ENCODE measurements at places on chromosomes 6 and 20. TPM values are rescaled to one million over a fixed set of nuclear protein-coding genes. Genes with fewer than 3 reads are reported as not detected.
A peak's percentile ranks its signal among the peaks of the same experiment; 100 is the strongest.

DNA sequence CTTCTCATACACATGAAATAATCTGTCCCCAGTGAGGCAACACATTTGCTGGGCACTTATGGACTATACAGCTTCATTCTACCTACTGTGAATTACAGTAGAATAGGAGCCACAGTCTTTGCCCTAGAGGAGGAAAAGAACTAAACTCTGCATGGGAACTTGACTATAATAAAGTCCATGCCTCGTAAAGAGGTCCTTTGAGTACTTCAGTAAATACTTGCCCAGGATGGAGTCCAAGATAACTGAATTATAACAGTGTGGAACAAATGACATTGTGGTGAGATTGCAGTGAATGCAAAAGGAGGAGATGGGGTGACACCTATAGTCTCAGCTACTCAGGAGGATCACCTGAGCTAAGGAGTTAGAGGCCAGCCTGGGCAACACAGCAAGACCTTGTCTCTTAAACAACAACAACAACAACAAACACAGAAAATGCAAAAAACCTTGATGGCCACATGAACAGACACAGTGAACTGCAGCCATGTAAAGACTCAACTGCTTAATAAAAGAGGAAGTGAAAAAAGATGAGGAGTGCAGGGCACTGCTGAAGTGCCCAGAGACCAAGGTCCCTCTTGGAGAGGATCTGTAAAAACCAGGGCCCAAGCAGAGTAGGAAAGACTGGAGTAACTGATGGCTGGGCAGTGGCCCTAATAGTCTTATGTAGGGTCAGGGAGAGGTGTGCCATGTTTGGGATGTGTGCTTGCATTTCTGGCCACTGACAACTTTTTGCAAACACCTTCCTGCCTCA lies 3.7 kb downstream of the MRPS18A start:
- DNase-seq = no peak

DNA sequence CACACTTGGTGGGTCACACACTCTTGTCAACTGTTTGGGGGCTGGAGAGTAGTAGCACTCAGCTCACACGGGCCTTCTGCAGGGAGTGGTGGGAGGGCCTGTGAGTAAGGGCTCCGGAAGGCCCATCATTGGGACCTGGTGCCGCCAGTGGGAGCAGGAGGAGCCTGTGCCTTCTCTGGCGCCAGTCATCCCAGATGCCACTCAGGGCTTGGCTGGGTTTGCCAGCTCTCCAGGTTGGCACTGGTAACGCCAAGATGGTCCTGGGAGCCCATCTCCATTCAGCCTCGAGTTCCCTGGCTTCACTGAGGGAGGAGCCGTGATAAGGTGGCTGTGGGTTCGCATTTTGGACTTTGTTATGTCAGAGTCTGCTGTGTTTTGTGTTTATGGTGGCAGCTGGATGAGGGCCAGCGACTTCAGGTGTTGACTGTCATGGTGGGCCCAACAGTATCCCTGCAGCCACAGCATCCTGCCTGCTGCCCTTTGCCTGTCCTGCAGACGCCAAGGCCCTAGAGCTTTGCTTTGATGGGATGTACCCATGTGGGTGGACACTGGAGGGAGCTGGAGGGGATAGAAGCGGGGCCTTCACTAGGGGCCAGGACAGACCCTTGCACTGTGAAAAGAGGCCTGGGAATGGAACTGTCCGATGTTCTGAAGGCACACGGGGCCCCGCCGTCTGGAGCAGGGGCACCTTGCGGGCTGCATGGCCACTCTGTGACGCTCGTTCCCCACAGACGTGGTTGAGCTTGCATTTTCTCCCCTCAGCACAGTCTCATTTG lies 13.3 kb upstream of the DNAJC5 start:
- no peak for DNase-seq

Gene SCRT2
- total RNA-seq = not detected

Gene OARD1
- total RNA-seq = 19.5 TPM

GRCh38 chr6:169692516-169692915 lies 9.3 kb downstream of the WDR27 start:
- no peak for DNase-seq

GRCh38 chr20:60453388-60454246 lies 495.4 kb downstream of the CDH26 start:
- DNase-seq = no peak

Gene PRDM1
- 5.3 TPM for total RNA-seq

- DNase-seq = peak; percentile 76
These were observed 55.4 kb downstream of the MRPL14 start for GRCh38 chr6:44071670-44072451.

DNA sequence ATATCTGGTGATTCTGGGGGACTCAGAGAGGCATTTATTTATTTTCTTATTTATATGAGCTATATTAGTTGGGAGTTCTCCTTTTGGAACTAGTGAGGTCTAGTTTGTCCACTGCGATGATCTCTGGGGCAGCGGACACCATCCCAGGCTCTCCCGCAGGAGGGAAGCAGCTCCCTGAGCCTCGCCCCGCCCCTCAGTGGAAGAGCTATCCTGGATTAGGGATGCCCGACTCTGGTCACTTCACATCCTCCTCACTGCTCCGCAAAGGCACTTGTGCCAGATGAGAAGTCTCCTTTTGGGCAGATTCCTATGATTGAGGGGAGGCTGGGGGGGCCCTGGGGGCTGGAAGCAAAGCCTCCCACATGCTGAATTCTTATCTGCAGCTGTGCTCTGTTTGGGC lies 3.6 kb upstream of the MAS1 start:
- DNase-seq = no peak

Gene LY6G5C
- total RNA-seq = not detected

GRCh38 chr20:1822564-1823449 lies 72.4 kb upstream of the SIRPA start:
- DNase-seq = peak; percentile 77

Gene MAS1
- total RNA-seq = not detected

- peak; percentile 32 for DNase-seq
These were observed 18.1 kb downstream of the STXBP5 start for GRCh38 chr6:147222160-147222838.

DNA sequence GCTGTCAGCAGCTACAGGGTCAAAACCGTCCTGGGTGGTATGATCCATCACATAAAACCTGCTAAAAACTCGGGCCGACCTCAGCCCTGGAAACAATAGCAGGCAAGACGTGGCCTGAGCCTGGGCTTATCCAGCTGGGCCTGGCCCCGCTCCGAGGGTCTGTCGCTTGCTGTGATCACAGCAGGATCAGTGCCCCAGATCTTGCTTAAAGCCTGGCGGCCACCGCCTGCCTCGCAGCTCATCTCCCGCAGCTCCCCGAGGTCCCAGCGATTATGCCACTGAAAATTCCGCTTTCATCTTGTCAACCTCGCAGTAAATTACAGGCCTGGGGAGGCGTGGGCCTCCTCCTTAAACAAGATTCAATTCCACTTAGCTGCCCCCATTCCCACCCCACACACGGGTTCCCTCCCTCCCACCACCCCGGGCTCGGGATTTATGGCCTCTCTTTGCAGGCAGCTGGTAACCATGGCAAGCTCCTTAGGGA lies 40.1 kb downstream of the CDH22 start:
- DNase-seq = no peak

DNA sequence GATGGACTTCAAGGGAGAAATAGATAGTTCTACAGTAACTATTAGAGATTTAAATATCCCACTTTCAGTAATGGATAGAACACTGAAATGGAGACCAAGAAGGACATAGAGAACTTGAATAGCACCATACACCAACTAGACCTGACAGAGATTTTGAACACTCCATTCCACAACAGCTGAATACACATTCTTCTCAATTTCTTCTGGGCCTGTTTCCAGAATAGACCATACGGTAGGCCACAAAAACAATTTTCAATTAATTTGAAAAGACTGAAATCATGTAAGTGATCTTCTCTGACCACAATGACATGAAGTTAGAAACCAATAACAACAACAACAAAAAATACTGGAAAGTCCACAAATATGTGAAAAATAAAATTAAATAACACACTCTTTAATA lies 979.1 kb upstream of the FLRT3 start:
- DNase-seq = no peak

GRCh38 chr6:112216662-112217551 lies 37.5 kb downstream of the LAMA4 start:
- peak; percentile 97 for DNase-seq

GRCh38 chr6:92892626-92893170 lies 526.7 kb downstream of the EPHA7 start:
- DNase-seq = peak; percentile 69

Gene IL17A
- total RNA-seq = not detected

Gene TCP11
- total RNA-seq = not detected

DNA sequence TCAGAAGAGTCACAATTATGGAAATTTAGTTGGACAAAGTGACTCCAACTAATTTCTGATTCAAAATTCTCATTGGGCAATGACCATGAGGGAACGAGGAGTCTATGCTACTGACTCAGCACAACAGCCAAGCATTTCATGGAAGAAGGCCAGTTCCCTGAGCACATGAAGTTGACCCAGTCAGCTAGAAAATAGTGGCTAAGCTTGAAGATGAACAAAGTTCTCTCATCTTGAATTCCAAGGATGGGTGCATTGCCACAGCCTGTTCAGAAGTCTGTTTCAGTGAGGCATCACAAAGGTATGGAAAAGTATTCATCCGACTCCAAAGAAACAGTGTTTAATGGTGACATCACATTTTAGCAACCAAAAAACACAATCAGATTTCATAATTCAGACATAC lies 676.9 kb downstream of the HACE1 start:
- DNase-seq = peak; percentile 56

DNA sequence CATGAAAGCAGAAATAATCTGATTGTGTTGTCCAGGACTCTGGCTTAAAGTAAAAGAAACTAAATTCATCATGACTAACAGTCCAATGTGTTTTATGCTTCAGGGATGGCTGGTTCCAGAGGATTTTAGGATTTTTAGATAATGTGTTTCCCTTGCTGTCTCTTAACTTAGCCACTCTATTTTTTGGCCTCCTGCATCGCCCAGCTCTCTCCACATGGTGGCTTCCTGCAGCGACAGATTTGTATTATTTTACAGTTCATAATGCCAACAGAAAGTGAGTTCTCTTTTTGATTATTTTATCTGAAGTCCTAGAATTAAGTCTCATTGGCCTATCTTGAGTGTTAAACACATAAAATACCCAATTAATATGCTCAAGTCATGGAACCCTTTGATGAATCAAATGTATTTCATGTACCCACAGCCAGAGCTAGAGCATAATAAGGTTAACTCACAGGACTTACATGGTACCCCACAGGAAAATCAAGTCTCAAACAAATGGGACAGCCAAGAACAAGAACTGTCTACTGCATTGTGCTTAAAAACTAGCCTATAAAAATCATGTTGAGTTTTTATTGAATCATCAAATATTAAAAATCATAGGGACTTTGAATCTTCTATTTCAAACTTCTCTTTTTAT lies 582.5 kb downstream of the DOK5 start:
- DNase-seq = peak; percentile 15

Gene FOXA2
- 6.8 TPM for total RNA-seq

- no peak for DNase-seq
These were observed 8.2 kb upstream of the TAF8 start for GRCh38 chr6:42042108-42042507.

- no peak for DNase-seq
These were observed 203.1 kb downstream of the UBE3D start for GRCh38 chr6:82862543-82862942.

Gene SLC12A5
- total RNA-seq = not detected

GRCh38 chr20:61487346-61487996 lies 235.4 kb downstream of the CDH4 start:
- DNase-seq = peak; percentile 53

- DNase-seq = no peak
These were observed 183.9 kb upstream of the JARID2 start for GRCh38 chr6:15061908-15062515.

- peak; percentile 60 for DNase-seq
These were observed 11.0 kb downstream of the UNC5CL start for GRCh38 chr6:41027799-41028560.

DNA sequence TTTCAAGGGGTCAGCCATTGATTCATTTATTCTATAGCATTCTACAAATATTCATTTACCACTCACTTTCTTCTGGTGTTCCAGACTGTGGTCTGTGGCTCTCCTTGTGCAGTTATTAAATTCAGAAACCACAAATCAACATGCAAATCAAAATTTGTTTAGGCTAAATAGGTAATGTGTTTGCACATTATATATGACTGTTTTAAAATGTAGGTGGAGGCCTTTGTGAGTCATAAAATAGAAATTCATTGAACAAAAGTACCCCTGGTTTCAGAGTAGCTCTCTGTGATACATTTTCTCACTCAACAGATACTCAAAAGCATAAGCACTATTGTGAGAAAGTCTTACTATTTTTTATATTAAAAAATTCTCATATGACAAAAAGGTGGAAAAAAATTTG lies 385.5 kb upstream of the TSHZ2 start:
- peak; percentile 50 for DNase-seq

DNA sequence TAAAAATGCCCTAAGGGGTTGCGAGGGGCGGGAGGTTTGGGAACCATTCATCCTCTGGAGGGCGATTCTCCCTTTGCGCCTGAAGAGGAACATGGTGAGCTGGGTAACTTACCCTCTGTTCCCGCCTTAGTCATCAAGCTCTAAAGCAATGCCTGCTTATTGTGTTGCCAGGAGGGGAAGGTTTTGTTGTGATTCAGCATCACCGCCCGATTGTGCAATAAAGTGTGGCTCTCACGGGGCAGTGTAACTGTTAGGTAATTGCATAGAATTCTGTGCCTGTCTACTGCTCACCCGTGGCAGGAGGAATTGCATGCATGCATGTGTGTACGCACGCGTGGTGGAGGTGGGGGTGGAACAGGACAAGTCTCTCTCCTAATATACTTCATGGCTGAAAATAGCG lies 95.5 kb upstream of the AGPAT4 start:
- peak; percentile 97 for DNase-seq

Gene HSD17B8
- total RNA-seq = 76.4 TPM

Gene IL20RA
- total RNA-seq = 4.5 TPM

Gene SOBP
- 0.38 TPM for total RNA-seq

GRCh38 chr6:87763901-87764300 lies 61.9 kb upstream of the AKIRIN2 start:
- DNase-seq = peak; percentile 88

Gene TTK
- 0.26 TPM for total RNA-seq

DNA sequence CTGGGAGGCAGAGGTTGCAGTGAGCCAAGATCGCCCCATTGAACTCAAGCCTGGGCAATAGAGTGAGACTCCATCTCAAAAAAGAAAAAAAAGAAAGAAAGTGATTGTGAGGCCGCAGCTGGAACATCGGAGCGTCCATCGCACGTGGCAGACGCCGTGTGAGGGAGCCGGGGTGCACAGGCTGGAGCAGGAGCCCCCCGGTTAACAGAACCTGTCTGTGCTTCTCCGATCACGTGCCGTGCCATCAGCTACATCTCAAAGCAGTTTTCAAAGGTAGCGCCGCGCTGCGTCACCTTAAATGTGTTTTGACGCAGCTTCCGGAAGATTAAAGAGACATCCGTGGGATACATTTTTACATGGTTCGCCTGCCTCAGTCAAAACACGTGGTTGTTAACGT lies 138.9 kb downstream of the TAF4 start:
- no peak for DNase-seq

DNA sequence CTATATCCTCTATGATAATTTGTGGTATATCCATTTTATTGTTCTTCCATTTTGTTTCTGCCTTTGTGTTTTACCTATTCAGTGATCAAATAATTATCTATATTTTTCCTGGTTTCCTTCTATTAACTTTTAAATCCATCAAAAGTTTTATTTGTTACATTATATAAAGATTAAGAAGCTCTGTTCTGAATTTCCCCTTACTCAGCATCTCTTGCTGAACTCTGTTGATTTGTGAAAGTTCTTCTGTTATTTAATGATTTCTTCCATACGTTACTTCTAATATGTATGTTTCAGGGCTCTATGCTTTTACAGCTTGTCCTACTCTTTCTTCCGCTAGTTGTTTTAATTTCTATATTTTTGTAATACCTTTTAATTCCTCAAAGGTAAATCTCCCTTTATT lies 87.1 kb downstream of the LIN28B start:
- no peak for DNase-seq

Gene TREM2
- total RNA-seq = 0.53 TPM

All from bronchial epithelial cell (primary cell).